ENCODE measurements at places on chromosomes 5 and 9.

DNA sequence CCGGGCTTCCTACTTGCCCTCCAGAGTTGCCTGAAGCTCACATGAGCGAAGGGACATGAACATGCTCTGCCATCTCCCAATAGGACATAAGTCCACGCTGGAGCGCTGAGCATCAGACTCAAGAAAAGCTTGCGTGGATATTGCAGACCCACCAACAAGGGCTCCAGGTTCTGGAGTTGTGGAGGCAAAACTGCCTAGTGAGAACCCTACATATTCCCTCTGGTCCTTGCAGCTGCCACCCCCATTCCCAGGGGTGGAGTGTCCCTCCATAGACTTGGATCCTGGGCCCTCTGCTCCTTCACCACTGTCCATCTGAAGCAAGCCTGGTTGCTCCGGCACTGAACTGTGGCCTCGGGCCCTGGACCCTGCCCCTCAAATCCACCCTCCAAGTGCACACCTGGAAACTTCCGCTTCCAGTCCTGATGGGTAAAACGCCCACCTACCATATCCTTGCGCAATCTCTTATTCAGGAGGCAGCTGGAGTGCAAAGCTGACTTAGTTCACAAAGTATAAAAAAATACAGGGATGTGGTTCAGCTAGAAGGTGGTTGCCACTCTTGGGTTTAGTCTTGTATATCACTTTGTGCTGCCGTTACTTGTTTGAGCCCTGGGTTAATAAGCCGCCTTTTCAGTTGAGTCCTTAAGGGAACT, 28.0 kb downstream of the HRH2 start:
- no peak for DNase-seq

DNA sequence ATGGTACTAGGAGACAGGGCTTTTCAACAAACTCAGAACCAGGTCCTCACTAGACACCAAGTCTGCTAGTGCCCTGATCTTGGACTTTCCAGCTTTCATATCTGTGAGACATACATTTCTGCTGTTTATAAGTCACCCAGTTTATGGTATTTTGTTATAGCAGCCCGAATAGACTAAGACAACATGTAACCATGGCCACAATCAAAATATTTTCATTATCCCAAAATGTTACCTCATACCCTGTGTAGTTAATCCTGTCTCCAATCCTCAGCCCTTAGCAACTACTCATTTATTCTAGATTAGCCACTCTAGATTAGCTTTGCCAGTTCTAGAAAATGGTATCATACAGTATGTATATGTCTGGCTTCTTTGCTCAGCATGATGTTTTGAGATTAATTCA, 6.3 kb upstream of the ATG10 start:
- no peak for DNase-seq

- peak; percentile 30 for DNase-seq
Observed at GRCh38 chr5:95857185-95857945, 34.8 kb upstream of the GLRX start.

GRCh38 chr9:19998823-19999455, 210.1 kb upstream of the SLC24A2 start:
- no peak for DNase-seq

- peak; percentile 31 for DNase-seq
Observed at GRCh38 chr5:7396713-7397454, 946 bp downstream of the ADCY2 start.

GRCh38 chr9:70093944-70094343, 50.3 kb downstream of the MAMDC2 start:
- no peak for DNase-seq

DNA sequence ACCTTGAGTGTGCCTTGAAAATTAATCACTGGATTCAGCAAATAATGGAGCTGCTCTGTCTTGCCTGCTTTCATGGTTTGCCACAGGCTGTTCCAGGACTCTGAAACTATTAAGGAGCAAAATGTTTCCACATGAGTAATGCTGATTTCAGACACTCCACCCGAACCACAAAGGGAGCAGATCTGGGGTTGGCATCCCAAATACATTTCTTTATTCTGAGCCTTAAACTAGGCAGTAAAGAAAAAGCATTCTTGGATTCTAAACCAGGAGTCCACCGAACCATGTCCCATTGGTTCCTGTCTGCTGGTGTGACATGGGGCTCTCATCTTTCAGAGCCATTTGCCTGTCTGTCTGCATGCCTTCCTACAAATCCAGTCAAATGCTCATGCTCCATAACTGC, 10.1 kb upstream of the C1QTNF3 start:
- DNase-seq = no peak

DNA sequence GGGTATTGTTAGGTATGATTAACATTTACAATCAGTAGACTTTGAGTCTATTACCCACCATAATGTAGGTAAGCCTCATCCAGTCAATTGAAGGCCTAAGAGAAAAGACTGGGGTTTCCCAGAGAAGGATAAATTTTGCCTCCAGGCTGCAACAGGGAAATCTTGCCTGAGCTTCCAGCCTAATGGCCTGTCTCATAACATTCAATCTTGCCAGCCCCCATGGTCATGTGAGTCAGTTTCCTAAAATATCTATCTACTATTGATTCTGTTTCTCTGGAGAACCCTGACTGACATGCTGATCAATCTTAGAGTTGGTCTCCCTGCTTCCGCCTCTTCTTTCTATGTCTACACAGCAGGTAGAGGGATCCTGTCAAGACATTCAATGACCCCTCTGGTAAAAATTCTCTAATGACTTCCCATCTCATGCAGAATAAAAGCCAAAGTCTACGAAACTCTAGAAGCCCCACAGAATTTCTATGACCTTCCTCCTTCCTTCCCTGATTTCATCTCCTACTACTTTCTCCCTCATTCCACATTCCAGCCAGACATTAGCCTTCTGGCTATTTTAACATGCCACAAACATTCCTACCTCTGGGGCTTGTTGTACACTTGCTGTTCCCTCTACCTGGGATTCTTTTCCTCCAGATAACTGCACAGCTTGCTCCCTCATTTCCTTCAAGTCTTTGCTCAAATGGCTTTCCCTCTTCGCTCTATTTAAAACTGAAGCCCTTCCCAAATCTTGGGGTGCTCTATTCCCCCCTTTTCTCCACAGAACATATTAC, 60.2 kb downstream of the FBXW11 start:
- DNase-seq = no peak

DNA sequence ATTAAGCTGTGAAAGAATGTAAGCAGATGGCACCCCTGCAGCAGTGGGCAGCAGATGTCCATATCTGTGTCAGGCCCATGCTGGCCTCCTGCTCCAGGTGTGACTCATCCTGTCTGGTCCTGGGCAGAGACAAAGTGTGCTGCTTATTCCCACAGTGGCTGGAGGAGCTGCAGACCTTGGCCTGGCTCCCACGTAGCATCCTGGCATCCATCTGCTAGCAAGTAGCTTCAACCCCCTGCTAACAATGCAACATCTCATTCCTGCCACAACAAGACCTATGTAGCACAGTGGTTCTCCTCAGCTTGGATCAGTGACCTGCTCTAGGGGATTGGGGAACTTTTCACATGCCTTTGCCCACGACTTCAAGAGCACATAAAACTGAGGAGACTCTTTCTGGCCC, 126.4 kb upstream of the SLC12A2 start:
- no peak for DNase-seq

GRCh38 chr5:36881807-36882206, 5.2 kb downstream of the NIPBL start:
- no peak for DNase-seq

GRCh38 chr5:135578685-135579341, at the start of gene CXCL14:
TSS of gene CXCL14 (minus strand) at chr5:135578991. CDS start at chr5:135578778, 213 bp downstream.
- DNase-seq = no peak

DNA sequence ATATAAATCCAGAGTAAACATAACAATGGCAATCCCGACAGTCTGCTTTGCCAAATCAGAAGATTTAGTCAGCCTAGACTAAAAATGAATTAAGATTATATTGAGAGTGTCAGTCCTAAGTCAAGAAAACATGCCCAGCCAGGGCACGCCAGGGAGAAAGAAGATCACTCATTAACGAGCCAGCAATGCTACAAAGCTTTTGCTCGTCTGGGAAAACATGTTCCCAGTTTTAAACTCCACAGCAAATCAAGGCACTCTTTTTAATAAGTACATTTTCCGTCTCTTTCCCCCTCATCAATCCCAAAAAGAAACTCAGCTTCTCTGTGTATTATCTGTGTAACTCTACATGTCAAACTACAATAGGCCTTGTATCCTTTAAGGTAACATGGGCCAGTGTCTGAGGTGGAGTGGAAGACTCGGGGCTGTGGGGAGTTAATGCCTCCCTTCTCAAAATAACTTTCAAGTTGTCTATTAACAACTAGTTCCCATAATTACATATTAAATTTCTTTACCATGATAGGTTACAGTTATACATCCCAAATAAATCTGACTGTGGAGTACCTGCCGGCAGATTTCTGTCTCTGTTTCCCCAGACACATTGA, 40.9 kb downstream of the NFIB start:
- no peak for DNase-seq

- DNase-seq = no peak
Observed at GRCh38 chr5:77649776-77650175, 11.3 kb upstream of the OTP start.

DNA sequence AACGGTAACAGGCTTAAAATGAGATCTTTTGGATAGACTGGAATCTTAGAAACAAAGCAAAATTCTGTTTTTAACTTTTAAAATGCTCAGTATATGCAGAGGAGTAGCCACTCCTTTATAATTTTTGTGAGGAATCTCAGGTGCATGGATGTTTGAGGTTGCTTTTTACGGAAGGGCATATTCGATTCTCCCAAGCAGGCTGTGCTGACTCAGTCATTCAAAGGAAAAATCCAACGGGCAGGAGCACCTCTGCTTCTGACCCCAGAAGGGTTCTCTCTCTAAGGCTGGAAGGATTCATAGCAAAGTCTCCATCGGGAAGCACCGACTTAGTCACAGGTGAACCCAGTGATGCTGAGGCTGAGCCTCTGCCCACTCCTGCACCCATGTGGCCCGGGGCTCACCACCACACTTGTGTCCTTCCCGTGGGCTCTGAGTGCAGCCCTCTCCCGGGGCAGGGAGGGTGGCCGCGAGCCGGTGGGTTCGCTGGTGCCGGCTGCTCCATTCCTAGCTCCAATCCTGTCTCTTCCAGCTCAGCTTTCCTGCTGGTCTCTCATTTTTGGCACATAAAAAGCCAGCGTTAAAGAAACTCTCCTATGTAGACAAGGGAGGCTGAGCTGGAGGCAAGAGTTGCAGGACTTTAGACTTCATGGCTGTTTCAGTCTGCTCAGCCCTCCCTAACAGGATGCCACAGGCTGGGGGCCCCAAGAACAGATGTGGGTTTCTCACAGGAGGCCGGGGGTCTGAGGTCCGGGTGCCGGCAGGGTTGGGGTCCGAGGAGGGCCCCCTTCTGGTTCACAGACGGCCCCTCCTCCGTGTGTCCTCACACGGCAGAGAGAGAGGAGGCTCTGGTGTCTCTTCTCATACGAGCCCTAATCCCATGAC, 135.6 kb upstream of the LPCAT1 start:
- no peak for DNase-seq

DNA sequence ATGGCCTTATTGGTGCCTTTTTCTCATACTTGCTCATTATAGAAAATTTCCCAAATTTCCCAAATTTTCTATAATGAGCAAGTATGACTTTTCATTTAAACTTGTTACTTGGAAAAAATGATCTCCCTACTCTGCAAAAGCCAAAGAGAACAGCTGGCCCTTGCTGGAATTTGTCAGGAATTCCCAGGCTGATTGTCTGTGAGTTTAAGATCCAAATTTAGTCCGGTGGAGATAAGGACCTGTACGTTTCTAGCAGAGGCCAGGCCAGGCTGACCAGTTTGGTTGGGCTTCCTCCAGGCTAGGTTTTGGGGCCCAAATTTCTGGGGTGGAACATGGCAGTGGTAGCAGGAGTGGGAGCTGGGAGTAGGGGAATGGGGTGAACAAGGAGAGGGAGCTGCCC, 51.9 kb downstream of the NEURL1B start:
- no peak for DNase-seq

DNA sequence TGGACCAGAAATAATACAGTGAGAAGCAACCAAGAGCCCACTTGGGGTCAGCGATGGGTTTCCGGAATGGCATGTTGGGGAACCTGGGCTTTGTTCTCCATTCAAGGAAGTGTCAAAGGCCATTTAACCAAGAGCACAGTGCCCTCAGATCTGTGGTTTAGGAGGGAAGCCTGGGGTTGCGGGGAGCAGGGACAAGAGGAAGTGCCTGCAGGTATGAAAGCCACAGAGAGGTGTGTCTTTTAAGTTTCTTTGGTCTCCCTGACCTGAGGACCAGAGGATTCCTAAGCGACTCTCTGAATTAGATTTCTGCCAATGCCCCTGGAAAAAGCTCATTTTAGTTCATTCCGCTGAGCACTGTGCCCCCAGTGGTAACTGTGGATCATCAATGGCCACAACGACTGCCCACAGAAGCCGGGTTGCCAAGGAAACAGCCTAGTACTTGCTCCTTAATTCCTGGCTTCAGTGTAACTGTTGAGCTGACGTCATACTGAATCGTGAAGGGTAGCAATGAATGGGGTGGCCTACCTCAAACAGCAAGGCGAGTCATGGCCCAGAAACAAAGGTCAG, 107.3 kb upstream of the SPIN1 start:
- DNase-seq = peak; percentile 14

DNA sequence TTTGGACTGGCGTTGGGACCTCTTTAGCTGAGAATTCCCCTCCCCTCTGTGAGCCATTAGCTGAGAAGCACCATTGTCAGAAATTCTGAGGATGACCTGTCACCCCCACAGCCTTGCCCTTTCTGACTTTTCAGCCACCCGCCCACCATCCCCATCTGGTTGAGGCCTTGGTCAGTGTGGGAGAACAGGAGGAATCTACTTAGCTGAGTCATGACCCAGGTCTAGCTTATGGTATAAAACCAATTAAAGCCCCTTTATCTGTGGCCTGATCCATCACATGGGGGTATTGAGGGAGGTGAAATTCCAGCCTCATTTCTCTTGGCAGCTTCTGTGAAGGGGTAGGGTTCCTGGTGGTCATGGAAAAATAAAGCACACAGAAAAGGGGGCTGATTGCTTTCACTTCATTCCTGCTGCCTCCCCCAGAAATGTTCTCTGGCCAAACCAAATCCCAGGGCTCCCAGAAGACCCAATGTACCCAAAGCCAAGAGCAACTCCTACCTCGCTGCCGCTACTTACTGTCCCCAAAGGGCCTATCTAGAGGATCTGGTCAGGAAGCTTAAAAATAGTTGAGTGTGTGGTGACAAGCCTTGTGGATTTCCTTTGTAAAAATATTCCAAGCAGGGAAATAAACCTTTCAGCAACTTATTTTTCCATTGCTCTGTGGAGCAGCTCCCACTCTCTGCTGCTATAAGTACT, 174.8 kb upstream of the TNC start:
- DNase-seq = no peak

- no peak for DNase-seq
Observed at GRCh38 chr5:44891116-44891515, 82.4 kb downstream of the MRPS30 start.
